Activated T-cell treated with anti-CD3 and anti-CD28 coated beads for 1 hour (primary cell): ENCODE measurements at places on chromosomes 16 and 17.

GRCh38 chr17:43814714-43815113, 18.2 kb downstream of the MPP3 start:
- DNase-seq = no peak

GRCh38 chr17:57401556-57402488, 145.5 kb downstream of the MSI2 start:
- no peak for DNase-seq

DNA sequence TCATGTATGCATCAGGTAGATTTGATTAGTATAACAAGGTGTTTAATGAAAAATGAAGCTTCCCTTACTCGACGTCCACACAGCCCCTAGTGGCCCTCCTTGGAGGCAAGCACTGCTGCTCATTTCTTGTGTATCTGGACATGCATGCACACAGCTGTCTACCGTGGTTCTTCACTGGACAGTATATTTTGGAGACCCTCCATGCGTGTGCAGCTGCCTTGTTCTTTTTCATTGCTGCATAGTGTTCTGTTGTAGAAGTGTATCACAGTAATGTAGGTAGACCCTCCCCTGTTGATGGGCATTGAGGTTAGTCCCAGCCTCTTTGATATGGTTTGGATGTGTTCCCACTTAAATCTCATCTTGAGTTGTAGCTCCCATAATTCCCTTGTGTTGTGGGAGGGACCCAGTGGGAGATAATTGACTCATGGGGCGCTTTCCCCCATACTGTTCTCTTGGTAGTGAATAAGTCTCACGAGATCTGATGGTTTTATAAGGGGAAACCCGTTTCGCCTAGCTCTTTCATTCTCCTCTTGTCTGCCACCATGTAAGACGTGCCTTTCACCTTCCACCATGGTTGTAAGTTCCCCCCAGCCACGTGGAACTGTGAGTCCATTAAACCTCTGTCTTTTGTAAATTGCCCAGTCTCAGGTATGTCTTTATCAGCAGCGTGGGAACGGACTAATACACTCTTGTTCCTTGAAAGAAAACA, 6.3 kb downstream of the CMIP start:
- DNase-seq = no peak

DNA sequence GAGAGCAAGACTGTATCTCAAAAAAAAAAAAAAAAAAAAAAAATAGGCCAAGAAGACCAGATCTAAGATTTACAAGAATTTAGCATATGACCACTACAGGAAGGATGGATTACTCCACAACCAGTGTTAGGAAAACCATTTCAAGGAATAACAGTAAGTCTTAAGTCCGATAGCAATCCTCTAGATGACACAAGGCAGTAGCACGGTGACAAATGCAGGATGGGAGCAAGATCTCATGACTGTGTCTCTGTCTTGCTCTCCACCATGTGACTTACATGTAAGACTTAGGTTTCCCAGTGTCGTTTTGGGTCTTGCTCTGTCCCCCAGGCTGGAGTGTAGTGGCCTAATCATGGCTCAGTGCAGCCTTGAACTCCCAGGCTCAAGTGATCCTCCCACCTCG, 27.8 kb downstream of the C16orf96 start:
- DNase-seq = no peak
